Activated T-helper 2 cell treated with anti-CD3 and anti-CD28 coated beads, Interferon-gamma antibody, Interleukin-2, Interleukin-4, amounts not matched to agents 10 μg/mL and 5 μg/mL and 100 μg/mL, durations not matched to agents 14 hours and 24 hours and 36 hours (primary cell): ENCODE measurements at places on chromosomes 12 and 14. TPM values are rescaled to one million over a fixed set of nuclear protein-coding genes. Genes with fewer than 3 reads are reported as not detected.

Gene FGF23
- not detected in 2 replicates for total RNA-seq

Gene MARK3
- total RNA-seq = 81.4 and 84.1 TPM in 2 replicates

Gene ALKBH2
- 33.4 and 34.9 TPM in 2 replicates for total RNA-seq

Gene EIF2S3B
- total RNA-seq = 0.48 and 0.52 TPM in 2 replicates

Gene PLA2G1B
- not detected in 2 replicates for total RNA-seq

Gene TEX22
- 4.7 and 5.0 TPM in 2 replicates for total RNA-seq

Gene CLEC4A
- 0.94 TPM in 1 of 2 replicates, not detected in the other for total RNA-seq

Gene ATF1
- total RNA-seq = 58.8 and 63.0 TPM in 2 replicates

Gene MGP
- not detected in 2 replicates for total RNA-seq

Gene LRIG3
- 0.21 TPM in 2 replicates for total RNA-seq

Gene DAO
- not detected in 2 replicates for total RNA-seq

DNA sequence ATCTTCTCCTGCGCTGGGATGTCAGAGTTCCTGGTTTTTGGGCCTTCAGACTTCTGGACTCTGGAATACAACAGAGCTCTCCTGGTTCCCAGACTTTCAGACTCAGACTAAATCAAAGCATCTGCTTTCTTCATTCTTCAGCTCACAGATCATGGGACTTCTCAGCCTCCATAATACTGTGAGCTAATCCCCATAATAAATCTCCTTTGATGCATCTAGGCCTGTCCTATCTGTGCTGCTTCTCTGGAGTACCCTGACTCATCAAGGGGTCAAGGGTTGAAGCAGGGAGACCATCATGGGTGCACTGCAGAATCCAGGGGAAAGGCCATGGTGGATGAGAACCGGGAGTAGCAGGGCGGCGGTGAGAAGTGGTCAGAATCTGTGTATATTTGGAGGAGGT is 1094.1 kb upstream of the TMEM132C start:
- H3K36me3 ChIP-seq = no peaks in the 10 kb centered on the region
- no peak overlapping the region for H3K27ac ChIP-seq
- peaks cover 2% of the 10 kb centered on the region for H3K27me3 ChIP-seq
- H3K4me3 ChIP-seq = no peak overlapping the region

DNA sequence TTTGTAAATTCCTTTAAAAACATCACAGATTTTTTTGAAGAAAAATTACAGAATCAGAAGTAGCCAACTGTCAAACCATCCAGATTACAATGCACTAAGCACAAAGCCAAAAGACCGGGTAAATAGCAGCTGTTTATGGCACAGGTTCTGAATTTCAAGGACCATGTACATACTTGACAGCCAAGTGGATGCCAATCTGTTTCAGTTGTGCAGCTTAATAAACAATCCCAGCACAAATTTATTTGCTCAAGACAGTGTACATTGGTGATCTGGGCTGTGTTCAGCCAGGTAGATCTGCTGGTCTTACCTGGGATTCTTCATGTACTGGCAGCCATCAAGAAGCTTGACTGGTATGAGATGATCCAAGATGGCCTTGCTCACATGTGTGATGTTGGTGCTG is 229.8 kb upstream of the FLRT2 start:
- H3K27ac ChIP-seq = no peak overlapping the region
- no peak for DNase-seq
- H3K4me3 ChIP-seq = no peak overlapping the region
- H3K4me1 ChIP-seq = no peaks in the 10 kb centered on the region
- H3K27me3 ChIP-seq = no peaks in the 10 kb centered on the region

- H3K4me1 ChIP-seq = peaks cover 2% of the 10 kb centered on the region
- no peak overlapping the region for H3K4me3 ChIP-seq
- DNase-seq = no peak
- no peaks in the 10 kb centered on the region for H3K36me3 ChIP-seq
- H3K27ac ChIP-seq = no peak overlapping the region
These were observed 18.6 kb upstream of the KRT7 start for GRCh38 chr12:52214421-52214802.

DNA sequence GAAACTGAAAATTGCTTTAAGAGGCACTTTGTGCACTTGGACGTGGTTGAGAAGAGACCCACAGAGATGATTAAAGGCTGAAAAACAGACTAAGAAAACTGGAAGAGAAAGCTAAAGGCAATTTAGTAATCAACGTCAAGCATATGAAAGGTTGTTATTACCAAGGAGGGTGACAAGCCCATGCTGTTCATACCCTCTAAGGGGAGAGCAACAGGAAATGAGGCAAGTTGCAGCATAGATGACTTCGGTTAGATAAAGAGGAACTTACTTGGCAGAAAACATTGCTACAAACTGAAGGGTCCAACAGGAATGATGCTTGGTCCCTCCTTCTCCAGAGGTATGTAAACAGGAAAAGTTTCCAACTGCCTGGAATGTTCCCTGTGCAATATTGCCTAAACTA is 107.8 kb downstream of the DUSP6 start:
- peak overlapping the region; percentile 35 for H3K4me3 ChIP-seq
- no peaks in the 10 kb centered on the region for H3K27me3 ChIP-seq
- H3K4me1 ChIP-seq = peaks cover 67% of the 10 kb centered on the region
- H3K27ac ChIP-seq = peak overlapping the region; percentile 85
- peaks cover 31% of the 10 kb centered on the region for H3K36me3 ChIP-seq

- H3K36me3 ChIP-seq = no peaks in the 10 kb centered on the region
- no peak overlapping the region for H3K27ac ChIP-seq
- H3K4me1 ChIP-seq = no peaks in the 10 kb centered on the region
These were observed 102.8 kb downstream of the SLC16A7 start for GRCh38 chr12:59698600-59698999.

GRCh38 chr12:109844091-109844490 is 10.9 kb upstream of the TRPV4 start:
- H3K36me3 ChIP-seq = no peaks in the 10 kb centered on the region
- no peak overlapping the region for H3K4me3 ChIP-seq
- peaks cover 3% of the 10 kb centered on the region for H3K4me1 ChIP-seq
- H3K27me3 ChIP-seq = peaks cover 5% of the 10 kb centered on the region
- H3K27ac ChIP-seq = no peak overlapping the region

DNA sequence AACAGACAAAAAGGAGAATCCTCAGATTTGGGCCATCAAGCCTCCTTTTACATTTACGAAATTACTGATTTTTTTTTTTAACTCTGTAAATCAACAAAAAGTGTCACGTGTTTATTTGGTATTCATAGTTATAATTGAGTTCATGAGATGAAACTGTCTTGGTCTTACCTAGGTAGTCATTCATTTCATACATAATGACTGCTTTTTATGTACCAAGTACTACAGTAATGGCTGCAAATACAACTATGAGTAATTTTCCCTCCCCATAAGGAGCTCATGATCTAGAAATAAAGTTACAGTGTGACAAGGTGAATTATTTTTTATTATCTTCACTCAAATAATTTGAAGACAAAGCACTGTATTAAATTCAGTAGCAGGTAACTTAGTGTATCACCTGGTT is 6.4 kb upstream of the TBK1 start:
- peaks cover 25% of the 10 kb centered on the region for H3K4me1 ChIP-seq
- H3K4me3 ChIP-seq = no peak overlapping the region
- H3K27me3 ChIP-seq = no peaks in the 10 kb centered on the region
- no peak for DNase-seq
- H3K36me3 ChIP-seq = peaks cover 74% of the 10 kb centered on the region
- H3K27ac ChIP-seq = peak overlapping the region; percentile 16

DNA sequence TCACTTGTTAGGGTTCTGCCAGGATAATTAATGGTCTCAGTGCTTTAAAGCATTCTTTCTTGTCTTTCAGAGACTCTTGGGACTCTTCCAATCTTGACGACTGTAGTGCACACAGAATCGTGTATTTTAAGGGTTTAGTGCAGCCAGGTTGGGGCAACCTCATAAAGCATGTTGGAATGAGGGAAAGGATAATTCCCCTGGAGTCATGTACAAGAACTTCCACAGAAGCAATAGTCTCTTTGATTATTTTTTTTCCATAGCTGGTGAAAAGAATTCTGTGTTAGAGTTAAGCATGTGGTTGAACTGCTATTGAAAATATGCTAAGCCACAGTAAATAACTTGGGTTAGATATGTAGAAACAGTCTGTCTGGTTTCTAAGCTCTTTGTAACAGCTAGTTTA is 246.8 kb upstream of the DAAM1 start:
- no peaks in the 10 kb centered on the region for H3K36me3 ChIP-seq
- no peak for DNase-seq
- H3K4me1 ChIP-seq = no peaks in the 10 kb centered on the region
- no peak overlapping the region for H3K4me3 ChIP-seq
- H3K27ac ChIP-seq = no peak overlapping the region
- peaks cover 6% of the 10 kb centered on the region for H3K27me3 ChIP-seq

DNA sequence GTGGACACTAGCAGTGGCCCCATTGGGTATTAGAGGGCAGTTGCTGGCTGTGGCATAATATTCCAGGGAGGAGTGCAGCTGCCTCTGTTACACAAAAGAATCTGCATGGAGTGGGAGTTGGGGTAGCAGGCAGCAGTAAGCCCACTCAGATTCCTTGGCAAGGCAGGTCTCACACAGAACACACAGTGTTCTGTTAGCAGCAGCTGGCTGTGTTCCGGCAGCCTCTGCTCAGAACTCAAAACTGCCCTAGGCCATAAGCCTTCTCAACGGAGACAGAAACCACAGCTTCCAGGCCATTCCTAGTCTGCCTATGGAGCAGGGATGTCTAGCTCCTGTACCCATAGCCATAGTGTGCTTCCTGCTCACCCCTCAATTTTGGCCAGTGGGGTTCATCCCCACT is 1085.4 kb downstream of the SLC6A15 start:
- no peaks in the 10 kb centered on the region for H3K27me3 ChIP-seq
- H3K36me3 ChIP-seq = no peaks in the 10 kb centered on the region
- H3K4me1 ChIP-seq = no peaks in the 10 kb centered on the region
- H3K4me3 ChIP-seq = no peak overlapping the region
- DNase-seq = no peak

DNA sequence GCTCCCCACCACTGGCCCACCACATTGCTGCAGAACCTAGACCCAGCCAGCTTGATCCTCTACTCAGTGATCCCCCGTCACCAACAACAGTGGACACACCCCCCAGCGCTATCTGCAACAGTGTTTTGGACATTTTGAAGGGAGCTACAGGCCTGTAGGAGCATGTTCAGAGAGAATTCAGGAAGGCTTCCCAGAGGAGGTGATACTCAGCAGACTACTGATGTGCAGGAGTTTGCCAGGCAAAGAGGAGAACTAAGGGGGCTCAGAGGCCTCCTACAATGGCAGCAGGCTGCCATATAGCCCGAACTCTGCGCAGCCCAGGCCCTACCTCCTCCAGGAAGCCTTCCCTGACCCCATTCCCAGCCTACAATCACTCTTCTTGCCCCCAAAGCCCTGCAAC is 70.0 kb downstream of the SYNE3 start:
- no peak for DNase-seq
- H3K27ac ChIP-seq = peak overlapping the region; percentile 38
- H3K27me3 ChIP-seq = no peaks in the 10 kb centered on the region
- H3K36me3 ChIP-seq = peaks cover 57% of the 10 kb centered on the region
- H3K4me1 ChIP-seq = peaks cover 3% of the 10 kb centered on the region

GRCh38 chr14:104249089-104249488 is 110.7 kb downstream of the KIF26A start:
- H3K27me3 ChIP-seq = no peaks in the 10 kb centered on the region
- DNase-seq = no peak
- peaks cover 3% of the 10 kb centered on the region for H3K36me3 ChIP-seq
- H3K4me3 ChIP-seq = no peak overlapping the region

DNA sequence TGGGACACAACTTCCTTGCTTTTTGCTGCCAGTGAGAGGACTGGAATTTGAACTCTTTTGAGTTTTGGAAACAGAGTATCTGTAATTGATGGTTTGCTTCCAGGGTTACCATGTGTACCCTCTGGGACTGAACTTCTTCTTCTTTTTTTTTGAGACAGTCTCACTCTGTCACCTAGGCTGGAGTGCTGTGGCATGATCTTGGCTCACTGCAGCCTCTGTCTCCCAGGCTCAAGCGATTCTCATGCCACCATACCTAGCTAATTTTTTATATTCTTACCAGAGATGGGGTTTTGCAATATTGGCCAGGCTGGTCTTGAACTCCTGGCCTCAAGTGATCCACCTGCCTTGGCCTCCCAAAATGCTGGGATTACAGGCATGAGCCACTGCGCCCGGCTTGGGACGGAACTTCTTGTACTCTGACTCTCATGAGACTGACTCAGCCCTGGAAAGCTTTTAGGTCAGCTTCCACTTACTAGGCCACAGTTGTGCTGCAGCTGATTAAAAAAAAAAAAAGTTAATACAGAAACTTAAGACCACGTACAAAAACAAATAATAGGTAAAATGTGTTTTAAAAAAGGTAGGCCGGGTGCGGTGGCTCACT is 15.8 kb downstream of the SEL1L start:
- no peak for DNase-seq
- H3K27me3 ChIP-seq = no peaks in the 10 kb centered on the region
- no peak overlapping the region for H3K4me3 ChIP-seq
- H3K4me1 ChIP-seq = peaks cover 15% of the 10 kb centered on the region
- no peak overlapping the region for H3K27ac ChIP-seq
- peaks cover 71% of the 10 kb centered on the region for H3K36me3 ChIP-seq

GRCh38 chr14:88901189-88901588 is 76.7 kb downstream of the TTC8 start:
- H3K4me3 ChIP-seq = no peak overlapping the region
- H3K4me1 ChIP-seq = no peaks in the 10 kb centered on the region
- peaks cover 4% of the 10 kb centered on the region for H3K27me3 ChIP-seq
- H3K27ac ChIP-seq = no peak overlapping the region
- H3K36me3 ChIP-seq = no peaks in the 10 kb centered on the region

- H3K4me3 ChIP-seq = no peak overlapping the region
- H3K27ac ChIP-seq = no peak overlapping the region
- no peaks in the 10 kb centered on the region for H3K36me3 ChIP-seq
- H3K27me3 ChIP-seq = peaks cover 5% of the 10 kb centered on the region
- H3K4me1 ChIP-seq = no peaks in the 10 kb centered on the region
These were observed 12.3 kb upstream of the LBHD2 start for GRCh38 chr14:103071544-103072251.

GRCh38 chr12:48125985-48126384 is 6.8 kb downstream of the PFKM start:
- peaks cover 1% of the 10 kb centered on the region for H3K4me1 ChIP-seq
- H3K27ac ChIP-seq = no peak overlapping the region
- DNase-seq = no peak
- H3K4me3 ChIP-seq = no peak overlapping the region
- H3K36me3 ChIP-seq = peaks cover 25% of the 10 kb centered on the region

DNA sequence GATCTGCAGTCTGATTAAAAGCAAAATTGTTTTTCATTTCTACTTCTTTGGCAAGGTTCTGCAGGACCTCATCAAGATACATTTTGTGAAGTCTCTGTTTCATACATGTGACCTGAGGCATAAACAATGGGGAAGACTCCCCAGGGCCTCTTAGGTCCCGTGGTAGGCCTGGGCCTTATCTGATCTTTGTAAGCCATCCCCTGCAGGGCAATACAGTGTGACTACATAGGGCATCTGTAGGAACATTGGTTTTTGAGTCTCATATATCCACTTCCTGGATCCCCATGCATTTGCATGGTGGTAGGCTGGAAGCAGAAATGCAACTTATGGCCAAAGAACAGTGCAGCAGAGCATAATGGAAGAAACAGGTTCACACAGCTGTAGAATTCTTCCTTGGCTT is 6.0 kb downstream of the FAR2 start:
- no peak for DNase-seq
- H3K27me3 ChIP-seq = peaks cover 25% of the 10 kb centered on the region
- H3K36me3 ChIP-seq = no peaks in the 10 kb centered on the region
- no peak overlapping the region for H3K27ac ChIP-seq
- no peak overlapping the region for H3K4me3 ChIP-seq
- H3K4me1 ChIP-seq = peaks cover 15% of the 10 kb centered on the region
